ENCODE measurements at places on chromosomes 6 and 20.
A peak's percentile ranks its signal among the peaks of the same experiment; 100 is the strongest.

GRCh38 chr6:79280756-79281155 lies 46.3 kb upstream of the HMGN3 start:
- no peak for DNase-seq

DNA sequence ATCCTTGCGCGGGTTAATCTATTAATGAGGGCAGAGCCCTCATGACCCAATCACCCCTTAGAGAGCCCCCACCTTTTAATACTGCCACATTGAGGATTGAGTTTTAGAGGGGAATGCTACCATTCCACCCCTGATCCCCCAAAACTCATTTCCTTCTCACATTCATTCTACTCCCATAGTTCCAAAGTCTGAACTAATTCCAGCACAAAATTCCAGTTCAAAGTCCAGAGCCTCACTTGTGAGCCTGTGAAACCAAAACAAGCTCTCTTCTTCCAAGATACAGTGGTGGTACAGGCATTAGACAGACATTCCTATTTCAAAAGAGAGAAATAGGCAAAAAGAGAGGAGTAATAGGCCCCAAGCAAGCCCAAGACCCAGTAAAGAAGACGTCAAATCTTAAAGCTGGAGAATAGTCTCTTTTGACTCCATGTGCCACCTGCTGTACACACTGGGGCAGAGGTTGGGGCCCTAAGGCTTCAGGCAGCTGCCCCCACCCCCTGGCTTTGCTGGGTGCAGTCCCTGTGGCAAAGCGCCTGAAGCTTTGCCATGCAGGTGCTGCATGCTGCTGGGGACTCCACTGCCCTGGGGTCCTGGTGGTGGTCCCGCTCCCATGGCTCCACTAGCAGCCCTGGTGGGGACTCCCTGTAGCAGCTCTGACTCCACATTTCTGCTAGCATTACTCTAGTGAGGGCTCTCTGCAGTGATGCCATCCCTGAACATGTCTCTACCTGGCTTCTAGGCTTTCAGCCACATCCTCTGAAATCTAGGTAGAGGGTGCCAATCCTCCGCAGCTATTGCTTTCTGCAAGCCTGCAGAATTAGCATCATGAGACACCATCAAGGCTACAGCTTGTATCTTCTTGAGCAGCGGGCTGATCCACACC lies 41.3 kb downstream of the RSPH3 start:
- no peak for DNase-seq

DNA sequence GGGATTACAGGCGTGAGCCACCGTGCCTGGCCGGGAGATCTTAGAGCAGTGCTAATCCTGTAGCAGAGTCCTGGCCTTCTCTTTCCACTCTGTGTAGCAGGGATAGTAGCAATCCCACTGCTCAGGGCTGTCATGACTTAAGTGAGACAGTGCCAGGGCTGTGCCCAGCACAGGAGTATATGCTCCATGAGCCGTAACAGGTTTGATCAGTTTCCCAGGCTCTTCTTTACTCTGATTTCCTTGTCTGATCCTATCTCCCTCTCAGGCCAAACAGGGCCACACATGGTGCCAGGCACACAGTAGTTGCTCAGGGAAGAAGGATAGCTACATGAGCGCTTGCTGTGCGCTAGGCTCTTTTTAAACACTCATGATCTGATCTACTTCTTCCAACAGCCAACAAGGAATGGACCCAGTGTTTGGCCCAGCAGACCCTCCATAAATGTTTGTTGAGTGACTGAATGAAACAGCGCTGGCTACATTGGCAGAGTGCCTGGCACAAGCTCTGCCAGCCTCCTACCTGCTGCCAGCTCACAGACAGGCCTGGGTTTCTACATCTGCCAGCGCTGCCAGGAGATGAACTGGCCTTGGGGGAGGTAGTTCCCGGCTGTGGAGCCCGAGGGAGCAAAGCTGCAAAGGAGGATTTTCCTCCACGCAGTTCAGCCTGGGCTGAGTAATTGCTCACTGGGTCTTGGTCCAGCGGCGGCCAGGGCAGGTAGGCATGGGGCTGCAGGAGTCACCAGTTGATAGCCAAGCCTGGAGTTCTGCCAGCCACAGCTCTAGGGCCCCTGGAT lies 36.9 kb downstream of the SNAI1 start:
- no peak for DNase-seq

DNA sequence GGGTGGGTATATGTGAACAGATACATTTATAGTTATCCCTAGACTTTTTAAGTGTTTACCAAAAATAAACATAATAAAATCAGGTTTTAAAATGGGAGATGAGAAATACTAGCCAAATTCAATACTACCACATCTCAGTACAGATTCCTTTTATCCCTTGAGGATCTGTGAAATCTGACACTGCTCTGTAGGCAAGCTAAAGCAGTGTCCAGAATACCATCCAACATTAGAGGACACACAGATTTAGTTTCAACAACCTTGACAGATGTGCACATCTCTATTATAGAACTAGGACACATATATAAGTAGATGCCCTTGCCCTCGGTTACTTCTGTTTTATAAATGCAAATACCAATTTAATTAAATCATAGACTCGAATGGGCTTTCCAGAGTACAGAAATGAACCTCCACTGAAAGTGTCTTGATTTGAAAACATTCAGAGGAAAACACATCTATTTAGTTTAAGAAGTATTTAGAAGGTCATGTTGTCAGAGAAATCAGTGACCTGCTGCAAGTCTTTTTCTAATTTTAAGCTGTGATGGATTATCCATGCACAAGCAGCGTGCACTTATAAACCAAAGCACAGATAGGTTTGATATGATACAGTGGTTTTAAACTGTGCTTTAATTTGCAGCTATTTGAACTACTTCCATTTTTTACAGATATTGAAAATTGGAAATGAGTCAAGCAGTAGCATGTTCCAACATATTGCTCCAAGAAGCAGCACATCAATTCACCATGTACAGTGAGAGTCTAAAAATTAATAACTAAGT lies 156.3 kb upstream of the EPHA7 start:
- DNase-seq, result no peak

- DNase-seq, result no peak
Measured at GRCh38 chr6:98944168-98944567, 3.6 kb downstream of the FBXL4 start.

DNA sequence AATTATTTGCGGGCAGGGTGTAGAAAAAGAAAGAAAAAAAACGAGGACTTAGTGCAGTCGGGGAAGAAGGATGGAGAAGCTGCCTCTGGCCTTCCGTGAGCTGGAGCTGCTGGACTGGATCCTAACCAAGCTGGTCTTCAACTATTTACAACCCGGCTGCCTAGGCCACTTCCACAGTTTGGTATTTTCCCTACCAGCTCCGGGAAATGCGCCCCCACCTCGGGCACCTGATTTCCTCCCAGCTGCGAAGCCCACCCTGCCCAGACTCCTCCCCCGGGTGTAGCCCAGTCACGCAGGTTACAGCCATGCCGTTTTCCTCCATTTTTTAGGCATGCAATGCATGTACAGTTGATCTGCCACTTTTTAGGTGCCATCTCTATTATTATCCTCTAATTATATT lies 21.2 kb downstream of the THEMIS start:
- no peak for DNase-seq

GRCh38 chr20:47588158-47588557 lies 86.5 kb downstream of the NCOA3 start:
- no peak for DNase-seq

DNA sequence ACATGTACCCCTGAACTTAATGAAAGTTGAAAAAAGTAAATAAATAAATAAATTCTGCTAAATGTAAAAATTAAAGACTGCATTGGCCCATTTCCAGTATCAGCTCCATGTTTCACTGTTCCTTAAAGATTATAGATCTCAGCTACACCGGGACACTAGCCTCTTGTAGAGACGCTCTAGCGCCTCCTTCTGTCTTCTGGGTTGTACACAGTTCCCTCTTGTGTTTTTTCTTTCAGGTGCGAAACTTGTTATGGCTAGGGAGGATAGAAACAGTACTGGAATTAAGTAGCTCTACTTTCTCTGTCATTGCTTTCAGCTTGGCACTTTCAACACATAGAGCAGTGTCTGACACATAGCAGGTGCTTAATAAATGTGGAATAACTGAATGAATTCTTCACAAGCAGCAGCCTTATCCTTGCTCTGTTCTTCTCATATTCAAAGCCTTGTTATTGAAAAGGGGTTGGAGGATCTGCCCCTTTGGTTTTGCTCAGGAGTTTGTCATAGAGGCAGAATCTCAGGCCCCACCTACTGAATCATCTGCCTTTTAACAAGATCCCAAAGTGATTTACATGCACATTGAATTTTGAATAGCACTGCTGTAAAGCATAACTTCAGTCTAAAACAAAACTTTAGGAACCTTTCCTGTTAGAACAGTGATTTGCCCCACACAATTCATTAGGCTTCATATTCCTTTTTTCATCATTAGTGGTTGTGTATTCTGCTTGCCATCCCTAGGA lies 92.3 kb downstream of the FIG4 start:
- no peak for DNase-seq

GRCh38 chr20:49283176-49283702 lies 5.4 kb upstream of the ZNFX1 start:
- DNase-seq, result no peak

GRCh38 chr20:8330319-8330784 lies 198.3 kb downstream of the PLCB1 start:
- DNase-seq, result no peak

DNA sequence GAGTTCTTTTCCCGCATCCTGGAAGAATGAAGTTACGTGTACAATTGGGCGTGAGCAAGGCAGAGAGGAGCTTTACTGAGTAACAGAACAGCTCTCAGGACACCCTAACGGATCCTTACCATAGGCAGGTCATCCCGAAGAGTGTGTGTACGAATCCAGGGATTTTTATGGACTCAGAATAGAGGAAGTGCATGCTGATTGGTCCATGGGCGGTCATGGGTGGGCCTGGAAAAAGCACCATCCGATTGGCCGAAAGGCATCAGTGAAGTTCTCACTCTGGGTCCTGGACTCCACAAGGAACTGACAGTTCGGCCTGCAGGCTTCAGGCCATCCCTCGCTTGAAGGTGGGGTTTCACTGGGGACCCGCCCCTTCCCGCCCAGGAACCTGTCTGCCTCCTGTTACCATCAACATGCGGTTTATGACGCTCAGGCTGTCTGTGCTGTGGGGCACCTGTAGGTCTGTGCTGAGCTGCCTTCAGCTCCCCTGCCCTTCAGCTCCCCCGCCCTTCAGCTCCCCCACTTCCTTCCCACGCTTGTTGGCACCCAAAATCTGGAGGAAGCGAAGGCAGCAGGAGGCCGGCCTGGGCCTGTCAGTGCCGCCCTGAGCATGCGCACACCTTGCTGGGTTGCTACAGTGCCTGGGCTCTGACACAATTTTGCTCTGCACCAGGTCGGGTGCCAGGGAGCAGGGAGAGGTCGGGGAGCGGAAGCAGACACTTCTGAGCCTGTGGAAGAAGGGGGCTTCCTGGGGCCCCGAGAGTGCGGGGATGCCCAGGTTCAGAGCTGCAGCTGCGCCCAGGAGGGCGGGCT lies 57.9 kb upstream of the MANEA start:
- DNase-seq, result no peak

GRCh38 chr6:43774776-43775534 lies 4.9 kb downstream of the VEGFA start:
- peak; percentile 94 for DNase-seq

DNA sequence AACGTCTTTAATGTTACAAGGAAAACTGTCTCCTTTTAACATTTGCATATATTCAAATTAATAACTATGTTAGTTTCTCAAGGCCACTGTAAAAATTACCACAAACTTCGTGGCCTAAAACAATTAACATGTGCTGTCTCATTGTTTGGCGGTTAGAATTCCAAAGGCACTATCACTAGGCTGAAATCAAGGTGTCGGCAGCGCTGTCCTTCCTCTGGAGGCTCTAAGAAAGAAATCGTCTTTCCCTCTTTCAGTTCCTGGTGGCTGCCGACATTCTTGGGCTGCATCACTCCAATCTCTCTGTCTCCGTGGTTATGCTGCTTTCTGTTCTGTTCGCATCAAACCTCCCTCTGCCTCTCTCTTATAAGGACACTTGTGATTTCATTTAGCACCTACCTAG lies 4.2 kb downstream of the TPD52L1 start:
- DNase-seq, result no peak

GRCh38 chr20:47529840-47530239 lies 28.2 kb downstream of the NCOA3 start:
- no peak for DNase-seq

DNA sequence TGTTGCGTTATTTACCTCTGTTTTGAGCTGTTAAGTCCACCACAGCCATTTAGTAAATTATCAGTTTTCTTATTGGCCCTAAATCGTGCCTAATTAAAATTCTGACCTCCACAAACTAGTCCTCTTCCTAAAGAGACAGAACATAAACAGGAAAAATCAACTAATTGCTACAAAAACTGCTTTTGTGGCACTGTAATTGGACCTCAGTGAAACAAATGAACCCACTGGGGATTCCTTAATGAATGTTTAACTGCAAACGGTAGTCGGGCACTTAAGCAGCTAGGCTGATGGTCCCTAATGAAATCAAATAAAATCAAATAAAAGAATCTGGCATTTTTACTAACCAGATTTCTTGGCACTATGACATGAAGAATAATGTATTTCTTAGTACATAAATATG lies 513.4 kb upstream of the SLC35B3 start:
- no peak for DNase-seq

DNA sequence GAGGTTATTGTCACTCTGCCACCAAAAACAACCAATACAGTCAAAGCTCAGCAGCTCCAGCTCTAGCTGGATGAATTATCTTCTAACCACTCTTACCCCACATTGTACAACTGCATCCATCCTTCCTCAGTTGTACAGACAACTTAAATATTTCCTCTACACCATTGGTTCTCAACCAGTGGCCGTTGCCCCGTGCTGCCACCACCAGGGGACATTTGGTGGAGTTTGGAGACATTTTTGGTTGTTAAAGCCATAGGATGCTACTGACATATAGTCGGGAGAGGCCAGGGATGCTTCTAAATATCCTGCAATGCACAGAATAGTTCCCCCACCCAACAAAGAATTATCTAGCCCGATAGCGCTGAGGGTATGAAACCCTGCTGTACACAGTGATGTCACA lies 59.3 kb downstream of the SHLD1 start:
- no peak for DNase-seq

DNA sequence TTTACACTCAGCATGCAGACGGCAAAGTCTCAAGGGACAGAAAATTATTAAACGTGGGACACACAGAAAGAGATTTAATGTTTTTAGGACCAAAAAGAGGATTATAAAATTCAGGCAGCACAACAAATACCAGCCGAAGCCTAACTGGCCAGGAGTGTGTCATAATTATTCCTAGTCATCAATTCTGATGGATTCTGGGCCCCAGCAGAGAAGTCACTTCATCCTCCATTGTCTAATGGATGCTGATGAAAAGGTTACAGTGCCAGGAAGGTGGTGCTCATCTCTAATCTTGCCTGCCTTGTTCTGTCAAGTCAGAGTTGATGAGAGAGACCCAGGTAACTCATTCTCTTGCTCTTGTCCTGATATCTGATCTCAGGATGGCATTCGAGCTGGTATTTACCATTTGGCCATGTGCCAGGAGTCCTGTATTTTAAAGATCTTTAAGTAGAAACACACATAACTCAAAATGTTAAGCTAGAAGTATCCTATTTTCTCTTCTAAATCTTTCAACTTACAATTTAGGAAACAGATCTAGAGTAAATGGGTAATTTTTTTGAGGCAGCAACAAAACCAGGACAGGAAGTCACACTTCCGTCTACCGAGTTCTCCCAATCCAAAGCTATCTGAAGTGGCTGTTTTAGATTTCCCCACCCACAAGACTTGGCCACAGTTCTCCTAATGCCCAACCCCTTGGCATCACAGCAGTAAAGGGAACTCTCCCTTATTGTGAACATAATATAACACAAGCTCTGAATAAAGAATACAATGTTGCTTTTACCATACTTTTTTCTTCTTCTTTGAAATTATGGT lies 50.0 kb downstream of the ADAT2 start:
- peak; percentile 30 for DNase-seq

- DNase-seq, result peak; percentile 64
Measured at GRCh38 chr6:73879501-73880293, 183.7 kb downstream of the CD109 start.
